Tibial nerve (tissue), 4 donors: ENCODE measurements at places on chromosomes 11 and 22. TPM values are rescaled to one million over a fixed set of nuclear protein-coding genes. Genes with fewer than 3 reads are reported as not detected.

The ABCG4 gene
- total RNA-seq = not detected

The CNGA4 gene
- total RNA-seq = 0.59 TPM

GRCh38 chr22:38214302-38215056, 12.7 kb downstream of the MAFF start:
- DNase-seq = peak; percentile 57

The NXPE2 gene
- total RNA-seq = not detected

The SLC22A9 gene
- total RNA-seq = not detected

DNA sequence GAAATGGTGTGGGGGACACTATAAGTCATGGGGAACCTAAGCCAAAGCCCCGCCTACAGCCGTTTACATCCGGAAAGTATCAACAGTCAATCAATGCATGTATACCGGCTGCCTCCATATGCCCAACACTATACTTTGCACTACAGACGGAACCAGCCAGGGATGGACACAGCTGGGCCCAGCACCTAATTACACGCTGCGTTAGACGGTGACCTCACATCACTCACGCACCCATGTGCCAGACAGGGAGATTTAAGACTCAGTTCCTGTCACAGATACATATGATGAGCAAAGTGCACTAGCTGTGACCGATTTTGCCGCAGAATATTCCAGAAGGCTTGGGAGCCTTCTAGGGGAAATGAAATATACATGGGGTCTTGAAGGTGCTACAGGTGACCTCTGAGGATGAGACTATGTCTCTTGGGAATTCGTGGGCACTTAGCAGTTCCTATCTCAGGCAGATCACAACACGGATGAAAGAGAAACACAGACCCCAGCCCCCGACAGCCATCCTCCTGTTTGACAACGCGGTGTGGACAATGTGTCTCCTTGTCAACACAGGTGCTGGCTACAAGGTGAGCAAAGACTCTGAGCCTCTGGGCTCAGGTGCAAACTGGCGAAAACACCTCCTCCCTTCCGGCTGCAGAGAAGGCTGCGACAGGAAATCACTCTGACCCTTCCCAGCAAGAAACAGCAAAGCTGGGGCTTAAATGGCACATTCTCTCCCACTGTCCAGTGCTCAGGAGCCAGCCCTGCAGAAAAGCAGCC, 8.0 kb downstream of the AHNAK start:
- DNase-seq = no peak

The ASPHD2 gene
- total RNA-seq = 0.21 TPM

The KDELR3 gene
- 11.1 TPM for total RNA-seq

- no peak for DNase-seq
Observed at GRCh38 chr11:16953663-16954062, 60.6 kb downstream of the PLEKHA7 start.

DNA sequence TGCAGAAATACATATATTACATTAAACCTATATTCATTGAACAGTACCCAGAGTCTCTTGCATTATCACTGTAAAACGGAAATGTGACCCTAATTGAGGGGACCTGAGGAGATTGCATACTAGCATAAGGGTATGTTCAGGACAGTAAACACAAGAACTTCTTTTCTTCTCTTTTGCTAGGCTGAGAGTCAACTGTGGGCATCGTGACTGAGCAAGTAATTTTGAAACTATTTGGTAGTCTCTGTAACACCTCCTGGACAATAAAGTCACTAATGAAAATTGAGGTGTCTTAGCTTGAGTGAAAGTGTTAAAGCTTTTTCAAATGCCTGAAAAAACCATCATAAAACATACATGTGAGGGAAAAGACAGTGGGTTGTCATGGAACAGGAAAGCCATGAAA, 90.9 kb downstream of the PDHX start:
- DNase-seq = no peak

- no peak for DNase-seq
Observed at GRCh38 chr22:49330421-49331222, 497.1 kb downstream of the BRD1 start.

DNA sequence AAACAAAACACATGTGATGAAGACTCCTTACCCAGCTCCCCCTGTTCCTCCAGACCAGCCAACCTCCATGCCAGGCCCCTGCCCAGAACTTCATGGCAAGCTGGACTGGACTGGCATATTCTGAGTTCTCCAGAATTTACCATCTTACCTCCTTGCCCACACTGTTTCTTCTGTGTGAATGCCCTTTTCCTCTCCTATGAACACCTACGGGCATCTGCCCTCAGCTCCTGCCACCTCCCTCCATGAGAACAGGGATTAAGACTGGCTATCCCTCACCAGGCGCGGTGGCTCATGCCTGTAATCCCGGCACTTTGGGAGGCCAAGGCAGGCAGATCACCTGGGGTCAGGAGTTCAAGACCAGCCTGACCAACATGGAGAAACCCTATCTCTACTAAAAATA, 6.4 kb upstream of the AIFM3 start:
- DNase-seq = no peak

The RIC3 gene
- 28.2 TPM for total RNA-seq

DNA sequence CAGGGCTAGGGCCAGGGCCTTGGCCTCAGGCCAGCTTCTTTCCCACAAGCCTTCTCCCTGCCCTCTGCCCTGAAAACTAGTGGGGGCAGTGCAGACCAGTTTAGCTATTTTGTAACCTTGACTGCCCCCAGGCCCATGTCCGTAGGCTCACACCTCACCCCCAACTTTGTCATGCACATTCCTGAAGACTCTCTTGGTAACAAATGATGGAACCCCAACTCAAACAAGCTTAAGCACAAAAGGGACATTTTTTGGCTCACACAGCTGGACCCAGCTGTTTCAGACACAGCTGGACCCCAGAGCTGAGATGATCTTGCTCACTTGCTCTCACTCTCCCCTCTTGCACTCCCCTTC, 46.6 kb downstream of the KCNQ1OT1 start:
- DNase-seq = no peak

GRCh38 chr22:20952544-20953341, 14.3 kb upstream of the AIFM3 start:
- DNase-seq = no peak

The SLC1A2 gene
- 0.39 TPM for total RNA-seq

The BATF2 gene
- 0.63 TPM for total RNA-seq
